ENCODE measurements at places on chromosomes 2 and 18. TPM values are rescaled to one million over a fixed set of nuclear protein-coding genes. Genes with fewer than 3 reads are reported as not detected.

DNA sequence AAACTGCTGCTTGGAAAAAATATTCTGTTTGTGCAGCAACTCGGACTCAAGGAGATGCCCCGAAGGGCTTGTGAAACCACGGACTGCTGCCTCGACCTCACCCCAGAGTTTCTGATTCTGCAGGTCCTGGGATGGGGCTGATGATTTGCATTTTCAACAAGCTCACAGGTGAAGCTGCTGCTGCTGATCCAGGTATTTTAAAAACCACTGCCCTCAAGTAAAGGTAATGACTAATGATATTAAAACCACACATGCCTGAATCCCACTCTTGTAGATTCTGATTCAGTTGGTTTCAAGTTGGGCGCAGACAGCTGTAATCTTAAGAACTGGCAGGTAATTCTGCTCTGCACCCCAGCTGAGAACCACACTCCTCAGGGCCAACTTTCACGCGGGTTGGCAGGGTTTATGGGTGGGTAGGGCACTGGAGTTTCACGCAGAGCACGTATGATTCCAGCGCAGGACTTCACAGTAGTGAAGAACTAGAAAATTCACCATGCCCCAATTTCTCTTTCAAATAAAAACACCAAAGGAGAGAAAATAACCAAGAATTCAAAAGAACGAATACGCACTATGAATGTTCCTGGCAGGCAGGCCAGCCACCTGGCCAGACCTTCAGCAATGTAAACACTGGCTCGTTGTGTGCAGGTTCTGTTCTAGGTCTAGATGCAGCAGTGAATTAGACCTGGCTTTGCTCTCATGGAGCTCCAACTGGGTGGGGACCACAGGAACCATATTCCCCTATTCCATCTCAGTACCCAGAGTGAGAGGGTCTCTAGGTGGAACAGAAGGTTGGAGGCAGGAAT lies 74.6 kb upstream of the ZFP36L2 start:
- ATAC-seq: peak; percentile 24

ASPRV1 gene
- total RNA-seq: 1.3 TPM

BMP10 gene
- total RNA-seq: 0.19 TPM

HOXD1 gene
- 0.54 TPM for total RNA-seq

RESP18 gene
- not detected for total RNA-seq

Data from gastroesophageal sphincter (tissue), 4 donors.